Ovary (tissue), 10 donors: ENCODE measurements at places on chromosomes 11 and 22. TPM values are rescaled to one million over a fixed set of nuclear protein-coding genes. Genes with fewer than 3 reads are reported as not detected.

- DNase-seq = no peak
Observed at GRCh38 chr22:37237371-37238268, 6.4 kb downstream of the RAC2 start.

The OR2AT4 gene
- not detected for total RNA-seq

GRCh38 chr22:31139866-31140716 lies at the start of gene PLA2G3:
TSS of gene PLA2G3 (minus strand) at chr22:31140508. CDS start at chr22:31140354, 154 bp downstream.
- DNase-seq = no peak

DNA sequence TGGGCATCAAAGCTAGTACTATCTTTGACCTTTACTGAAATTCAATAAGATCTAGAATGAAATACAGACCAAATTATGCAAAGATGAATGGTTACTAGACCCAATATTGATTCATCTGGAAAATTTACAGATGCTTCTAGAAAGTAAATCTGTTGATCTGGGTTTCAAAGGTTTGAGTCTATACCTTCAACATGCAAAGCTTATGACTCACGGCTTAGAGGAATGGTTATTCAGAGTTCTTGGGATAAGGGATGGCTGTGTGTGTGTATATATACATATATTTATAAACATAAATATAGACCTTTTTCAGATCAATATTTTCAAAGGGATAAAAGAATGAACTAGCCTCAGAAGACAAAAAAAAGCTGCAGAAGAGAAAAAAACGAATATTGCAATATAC lies 1.3 kb downstream of the SPTY2D1 start:
- DNase-seq = no peak

GRCh38 chr11:15903246-15903645 lies 453.1 kb downstream of the SOX6 start:
- no peak for DNase-seq
